Eye (tissue), 1 donor: ENCODE measurements at places on chromosomes 2 and 18.

DNA sequence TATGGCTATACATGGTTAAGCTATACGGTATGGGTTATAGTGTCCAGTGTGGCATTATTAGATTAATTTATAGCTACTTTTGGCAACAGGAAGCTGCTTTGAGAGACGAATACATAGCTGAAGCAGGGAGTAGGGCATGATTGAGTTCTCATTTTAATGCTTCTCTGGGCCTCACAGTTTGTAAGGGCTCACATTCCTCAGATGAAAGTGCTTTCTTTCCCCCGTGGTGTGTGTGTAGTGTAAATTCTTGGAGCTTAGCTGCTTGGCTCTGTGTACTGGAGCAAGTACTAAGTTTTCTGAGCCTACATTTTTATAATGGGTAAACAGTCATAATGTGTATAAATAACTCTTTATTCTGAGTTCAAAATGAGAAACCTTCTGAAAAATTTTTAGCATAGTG lies 173.7 kb downstream of the PTPRM start:
- DNase-seq: peak; percentile 57

DNA sequence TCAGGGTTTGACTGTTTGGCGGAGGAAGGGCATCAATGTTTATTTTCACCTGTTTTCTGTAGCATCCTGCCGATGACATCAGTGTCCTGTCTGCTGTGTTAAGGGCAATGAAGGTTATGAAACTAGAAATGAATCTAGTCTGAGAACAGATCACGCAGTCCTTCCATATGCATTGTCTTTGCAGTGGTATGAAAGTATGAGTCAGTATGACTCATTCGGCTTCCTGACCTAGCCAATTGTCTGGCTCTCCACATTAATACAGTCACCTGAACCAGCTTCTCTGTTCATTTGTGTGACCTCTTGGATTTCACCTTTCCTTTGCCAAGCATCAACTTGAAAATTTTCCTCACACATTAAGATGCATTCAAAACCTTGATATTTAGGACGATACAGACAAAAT lies 353.8 kb downstream of the RND3 start:
- DNase-seq: peak; percentile 22

DNA sequence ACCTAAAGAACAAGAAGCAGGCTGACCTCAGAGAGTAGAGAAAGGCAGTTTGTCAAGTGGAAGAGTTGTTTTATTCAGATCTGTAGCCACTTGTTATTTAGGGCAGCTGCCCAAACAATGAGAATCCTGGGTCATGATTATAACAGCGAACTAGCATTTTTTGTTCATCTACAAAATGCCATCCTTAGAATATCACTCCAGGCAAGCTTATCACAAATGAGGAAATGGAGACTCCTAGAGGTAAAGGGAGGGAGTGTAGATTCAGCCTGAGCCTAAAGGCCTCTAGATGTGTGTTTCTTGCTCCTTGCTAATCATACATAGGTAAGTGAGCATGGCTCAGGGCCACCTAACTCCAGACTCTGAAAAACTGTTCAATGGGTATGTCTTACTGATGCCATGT lies 126.1 kb downstream of the HNMT start:
- DNase-seq: no peak

DNA sequence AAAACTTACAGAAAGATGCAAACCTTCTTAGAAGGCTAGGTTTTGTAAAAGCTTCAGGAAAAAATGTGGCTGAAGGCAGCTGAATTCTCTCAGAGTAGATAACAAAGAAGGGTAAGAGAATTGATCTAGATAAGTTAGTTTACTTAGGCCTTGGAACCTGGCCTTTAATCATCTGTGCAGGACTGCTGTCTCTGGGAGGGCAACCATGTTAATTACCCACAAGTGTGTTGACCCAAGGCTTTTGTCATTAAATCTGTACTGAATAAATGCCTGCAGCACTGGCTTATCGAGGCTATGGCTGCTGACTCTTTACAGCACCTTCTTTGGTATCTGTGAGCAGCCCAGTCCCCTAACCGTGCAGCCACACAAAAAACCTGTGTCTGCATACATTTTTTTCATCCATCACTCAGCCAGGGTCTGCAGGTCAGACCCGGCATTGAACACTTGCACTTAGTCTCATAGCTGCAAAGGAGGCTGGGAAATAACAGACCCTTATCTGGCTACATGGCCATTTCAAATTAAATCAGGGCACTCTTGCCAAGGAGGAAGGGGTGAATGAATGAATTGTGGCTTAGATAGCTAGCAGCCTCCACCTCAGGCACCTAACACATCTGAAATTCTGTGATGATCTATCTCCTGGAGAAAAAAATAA lies 120.2 kb upstream of the MSH2 start:
- DNase-seq: no peak

DNA sequence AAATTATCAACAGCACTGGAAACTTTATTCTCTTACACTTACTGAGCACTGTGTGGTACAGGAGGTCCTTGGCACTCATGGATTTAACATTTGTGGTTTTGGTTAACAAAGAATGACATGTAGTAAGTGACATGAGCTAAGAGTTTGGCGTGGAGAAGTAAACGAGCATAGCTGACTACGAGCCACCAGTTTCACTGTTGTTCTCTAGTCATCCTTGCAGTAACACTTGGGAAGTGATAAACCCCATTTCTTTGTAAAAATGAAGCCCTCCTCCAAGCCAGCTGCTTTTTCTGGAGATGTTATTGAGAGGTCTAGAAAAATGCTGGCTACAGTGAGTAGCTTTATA lies 32.7 kb downstream of the QPCT start:
- DNase-seq: peak; percentile 29

- peak; percentile 98 for DNase-seq
Observed at GRCh38 chr2:10122500-10123280, at the start of gene RRM2. TSS of gene RRM2 (plus strand) at chr2:10122739. CDS start at chr2:10122799, 60 bp downstream.

- DNase-seq: no peak
Observed at GRCh38 chr2:225337183-225337582, 62.3 kb upstream of the NYAP2 start.

DNA sequence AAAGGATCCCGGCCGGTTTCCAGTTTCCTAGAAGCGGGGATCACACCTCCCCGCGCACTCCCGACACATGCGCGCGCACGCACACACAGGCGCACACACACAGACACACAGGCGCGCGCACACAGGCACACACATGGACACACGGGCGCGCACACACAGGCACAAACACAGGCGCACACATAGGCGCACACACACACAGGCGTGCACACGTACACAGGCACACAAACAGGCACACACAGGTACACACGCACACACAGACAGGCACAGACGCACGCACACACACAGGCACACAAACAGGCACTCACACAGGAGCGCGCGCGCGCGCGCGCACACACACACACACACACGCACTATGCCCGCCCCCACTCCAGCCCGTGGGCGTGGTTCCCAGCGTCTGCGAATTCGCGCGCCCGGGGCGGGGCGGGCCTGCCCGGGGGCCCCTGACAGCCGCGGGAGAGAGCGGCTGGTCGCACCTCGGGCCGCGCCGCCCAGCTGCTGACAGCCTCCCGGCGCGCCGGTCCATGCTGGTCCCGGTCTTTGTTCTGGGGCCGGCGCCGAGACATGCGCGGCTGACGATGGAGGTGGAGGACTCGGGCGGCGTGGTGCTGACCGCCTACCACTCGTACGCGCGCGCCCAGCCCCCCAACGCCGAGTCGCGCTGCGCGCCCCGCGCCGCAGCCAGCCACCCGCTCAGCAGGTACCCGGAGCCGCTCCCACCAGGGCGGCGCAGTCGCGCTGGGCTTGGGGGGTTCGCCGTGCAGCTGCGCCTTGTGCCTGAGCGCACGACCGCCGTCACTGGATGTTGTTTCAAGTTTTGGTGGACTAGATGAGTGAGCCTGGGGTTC lies at the start of gene ARHGAP28:
TSS of gene ARHGAP28 (plus strand) at position 470 of the 845 bp plus-strand sequence. CDS start at position 576, 106 bp downstream.
- peak; percentile 94 for DNase-seq

DNA sequence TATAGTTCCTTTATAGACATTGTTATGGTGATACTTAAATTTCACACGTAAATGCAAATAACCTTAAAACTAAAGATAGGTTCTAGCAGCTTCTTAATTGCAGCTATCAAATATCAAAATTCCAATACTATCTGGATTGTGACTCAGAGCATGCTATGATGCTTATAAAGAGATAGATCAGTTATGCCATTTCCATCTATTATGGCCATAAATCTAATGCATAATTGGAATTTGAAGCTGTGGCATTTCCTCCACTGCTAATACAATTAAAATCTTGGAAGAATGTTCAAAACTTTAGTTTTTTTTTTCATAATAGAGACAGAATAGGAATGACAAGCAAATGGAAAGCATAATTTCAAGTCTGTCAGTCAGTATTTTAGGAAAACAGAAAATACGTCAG lies 220.8 kb upstream of the GALNT5 start:
- DNase-seq: no peak

DNA sequence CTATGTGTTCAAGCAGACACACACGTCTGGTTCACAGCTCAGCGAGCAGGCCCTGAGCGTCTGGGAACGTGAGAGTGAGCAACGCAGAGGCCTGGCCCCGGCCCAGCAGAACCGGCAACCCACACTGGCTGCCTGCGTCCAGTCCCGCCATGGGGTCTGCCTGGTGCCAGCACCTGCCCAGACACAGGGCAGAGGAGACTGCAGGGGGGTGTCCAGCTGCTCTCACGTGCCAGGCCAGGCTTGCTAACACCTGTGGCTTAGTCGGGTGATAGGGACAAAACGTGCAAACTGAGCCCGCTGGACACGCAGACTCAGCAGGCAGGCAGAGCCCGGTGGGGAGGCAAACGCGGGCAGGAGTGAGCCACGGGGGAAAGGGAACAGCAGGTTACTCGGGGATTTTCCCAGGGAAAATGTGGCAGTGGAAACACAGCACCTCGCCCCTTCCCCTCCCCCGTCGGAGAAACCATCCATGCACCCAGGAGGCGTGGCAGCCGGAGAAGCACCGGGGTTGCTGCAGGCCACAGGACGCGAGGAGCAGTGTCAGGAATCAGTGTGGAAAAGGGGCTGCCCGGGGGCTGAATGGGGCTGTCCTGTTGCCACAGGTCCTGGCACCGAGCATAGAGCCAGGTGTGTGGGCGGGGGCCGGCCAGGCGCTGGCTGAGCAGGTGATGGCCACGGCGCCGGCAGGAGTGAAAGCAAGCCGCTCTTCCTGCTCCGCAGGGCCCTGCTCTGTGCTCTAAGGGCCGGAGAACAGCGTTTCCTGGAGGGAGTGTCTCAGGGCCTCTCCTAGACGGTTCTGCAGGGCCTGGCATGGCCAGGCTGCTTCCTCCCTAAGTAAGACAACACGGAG lies 154.7 kb downstream of the HDAC4 start:
- peak; percentile 53 for DNase-seq

- peak; percentile 94 for DNase-seq
Observed at GRCh38 chr2:200863782-200864175, 679 bp downstream of the CLK1 start.

DNA sequence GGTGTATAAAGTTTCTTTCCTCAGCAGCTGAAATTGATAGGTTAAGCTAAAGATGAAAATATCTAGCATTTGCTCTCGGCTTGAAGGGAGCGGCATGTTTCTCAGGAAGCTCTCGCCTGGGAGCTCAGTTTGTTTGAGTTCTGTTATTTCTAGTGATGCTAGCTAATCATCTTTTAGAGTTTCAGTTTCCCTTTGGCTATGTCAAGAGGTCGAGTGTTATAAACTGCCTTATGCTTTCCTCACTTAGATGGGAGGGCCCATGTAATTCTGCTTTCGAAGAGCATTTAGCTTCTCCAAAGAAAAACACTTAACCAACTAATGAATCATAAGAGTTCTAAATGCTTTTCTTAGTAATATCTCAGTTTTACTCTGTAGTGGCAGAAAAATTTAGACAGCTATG lies 33.6 kb downstream of the PLCL1 start:
- no peak for DNase-seq

GRCh38 chr18:25433590-25433989 lies 81.6 kb upstream of the ZNF521 start:
- no peak for DNase-seq

DNA sequence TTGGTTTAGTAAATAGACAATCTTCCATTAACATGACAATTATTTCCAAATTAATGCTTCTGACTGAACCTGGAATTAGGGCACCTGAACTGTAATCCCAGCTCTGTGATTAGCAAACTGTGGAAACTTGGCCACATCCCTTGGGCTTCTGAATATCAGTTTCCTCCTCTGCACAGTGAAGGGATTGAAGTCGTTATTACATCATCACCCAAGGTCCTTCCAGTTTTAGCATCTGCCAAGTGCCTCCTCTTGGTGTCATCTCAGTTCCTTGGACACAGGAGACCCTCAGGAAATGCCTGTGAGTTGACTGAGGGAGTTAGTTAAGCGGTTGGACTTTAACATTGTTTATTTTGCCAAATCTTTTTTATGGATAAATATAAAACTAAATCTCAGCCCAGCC lies 64.8 kb downstream of the MOGAT1 start:
- DNase-seq: no peak

GRCh38 chr18:57428221-57429150 lies 6.7 kb upstream of the ONECUT2 start:
- peak; percentile 69 for DNase-seq

DNA sequence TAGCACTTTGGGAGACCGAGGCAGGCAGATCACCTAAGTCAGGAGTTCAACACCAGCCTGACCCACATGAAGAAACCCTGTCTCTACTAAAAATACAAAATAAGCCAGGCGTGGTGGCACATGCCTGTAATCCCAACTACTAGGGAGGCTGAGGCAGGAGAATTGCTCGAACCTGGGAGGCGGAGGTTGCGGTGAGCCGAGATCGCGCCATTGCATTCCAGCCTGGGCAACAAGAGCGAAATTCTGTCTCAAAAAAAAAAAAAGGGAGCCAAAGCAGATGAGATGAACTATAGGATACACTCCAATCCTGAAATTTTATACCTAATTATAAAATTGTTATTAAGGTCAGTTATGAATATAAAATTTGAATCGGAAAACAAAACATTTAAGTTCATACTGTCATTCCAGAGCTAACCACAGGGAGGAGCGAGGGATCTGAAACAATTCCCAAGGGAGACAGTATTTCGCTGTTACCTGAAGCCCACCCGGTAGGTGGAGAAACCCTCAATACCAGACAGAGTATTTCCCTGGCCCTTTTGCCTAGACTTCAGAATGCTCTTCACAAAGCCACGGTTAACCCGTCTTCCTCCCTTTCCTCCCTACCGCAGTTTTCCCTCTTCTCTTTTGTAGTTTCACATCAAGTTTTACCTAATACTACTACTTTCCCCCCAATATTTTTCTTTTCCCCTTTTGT lies 1.4 kb downstream of the PPM1G start:
- DNase-seq: peak; percentile 71

DNA sequence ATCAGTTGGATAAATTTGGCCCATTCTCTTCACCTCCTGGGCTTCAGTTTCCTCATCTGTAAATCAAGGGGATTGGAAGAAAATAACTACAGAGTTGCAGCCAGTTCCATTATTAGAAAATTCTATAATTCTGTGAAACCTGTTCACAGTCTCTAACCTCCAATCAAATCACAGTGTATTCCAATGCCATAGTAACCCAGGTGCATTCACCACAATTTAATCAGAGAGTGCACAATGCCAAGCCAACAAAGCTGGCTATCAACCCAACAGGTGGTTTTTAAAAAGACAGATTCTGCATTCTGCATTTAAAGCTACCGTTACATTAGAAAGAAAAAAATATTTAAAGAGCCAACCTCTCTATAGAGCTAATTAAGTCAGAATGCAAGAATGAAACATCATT lies 308.6 kb downstream of the RNF144A start:
- no peak for DNase-seq

- no peak for DNase-seq
Observed at GRCh38 chr2:112239862-112240261, 15.0 kb downstream of the ZC3H8 start.

GRCh38 chr2:39664888-39665591 lies 677 bp upstream of the TMEM178A start:
- DNase-seq: peak; percentile 85
